ENCODE measurements at places on chromosomes 7 and 10.
A peak's percentile ranks its signal among the peaks of the same experiment; 100 is the strongest.

DNA sequence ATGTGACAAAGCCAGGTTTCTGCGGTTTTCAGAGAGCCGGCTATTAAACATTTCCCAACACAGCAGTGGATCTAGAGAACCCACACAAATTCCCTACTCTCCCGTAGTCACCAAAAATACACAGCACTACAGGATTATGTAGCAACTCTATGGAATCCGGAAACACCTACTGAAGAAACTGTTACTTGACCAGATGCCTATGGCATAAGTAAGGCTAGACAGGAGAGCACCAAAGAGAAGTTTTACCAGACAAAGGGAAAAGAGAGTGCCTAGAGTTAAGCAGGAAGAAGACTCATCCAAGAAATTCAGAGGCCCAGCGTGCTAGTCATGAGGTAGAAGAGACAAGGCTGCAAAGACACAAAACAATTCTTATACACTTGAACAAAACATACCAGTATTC, 321.1 kb downstream of the PARD3 start:
- DNase-seq = no peak

GRCh38 chr10:99431190-99431760, 851 bp upstream of the GOT1 start:
- DNase-seq = peak; percentile 86

- peak; percentile 92 for DNase-seq
Measured at GRCh38 chr7:17298840-17299482, 509 bp downstream of the AHR start.

DNA sequence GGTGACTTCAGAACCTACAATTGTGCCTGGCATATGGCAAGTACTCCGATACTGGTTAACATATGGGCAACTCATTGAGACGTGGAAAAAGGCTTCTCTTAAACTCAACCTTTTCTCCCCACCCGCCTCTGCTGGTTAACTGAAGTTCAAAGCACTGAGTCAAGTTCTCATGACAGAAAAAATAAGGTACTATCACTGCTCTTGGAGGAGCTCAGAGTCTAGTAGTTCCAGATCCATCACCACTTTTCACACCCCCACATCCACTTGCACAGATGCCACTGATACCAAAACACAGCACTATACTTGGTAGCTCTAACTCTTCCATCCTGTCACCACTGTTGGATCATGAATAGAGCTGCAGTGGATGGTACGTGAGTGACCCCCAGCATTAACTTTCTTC, 36.2 kb downstream of the CCDC6 start:
- no peak for DNase-seq

DNA sequence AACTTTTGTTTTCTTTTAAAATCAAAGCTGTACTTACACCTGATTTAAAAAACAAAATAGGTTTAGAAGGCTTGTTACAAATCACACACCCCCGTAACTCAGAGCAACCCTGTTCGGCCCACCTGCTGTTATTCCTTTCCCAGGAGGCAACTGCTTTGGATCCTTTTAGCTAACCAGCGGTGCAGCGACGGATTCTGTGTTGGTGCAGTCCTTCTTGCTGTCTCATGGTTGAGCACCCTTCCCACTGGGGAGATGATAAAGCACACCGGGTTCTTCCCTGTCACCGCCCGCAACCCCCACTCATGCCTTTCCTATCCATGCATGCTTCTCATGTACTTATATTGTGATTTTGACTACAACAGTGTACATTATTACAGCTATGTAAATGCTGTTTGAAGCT, 24.8 kb upstream of the MKI67 start:
- no peak for DNase-seq

DNA sequence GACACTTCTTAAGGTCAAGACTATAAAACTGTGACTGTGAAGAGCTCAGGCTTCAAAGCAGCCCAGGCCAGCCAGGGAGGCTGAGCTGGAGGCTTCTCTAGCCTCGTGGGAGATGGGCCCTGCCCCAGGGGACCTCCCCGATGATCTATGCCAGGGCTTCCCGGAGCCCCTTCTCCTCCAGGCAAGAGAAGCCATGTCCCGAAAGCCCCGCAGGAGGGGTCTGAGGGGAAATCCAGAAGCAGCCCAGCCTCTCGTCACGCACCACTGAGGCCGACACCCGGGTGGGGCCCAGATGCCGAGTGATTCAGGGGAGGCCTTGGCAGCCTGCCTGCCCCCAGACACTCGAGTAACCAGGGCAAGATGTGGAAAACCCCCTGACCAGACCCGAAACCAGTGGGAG, 63.7 kb downstream of the PROSER2 start:
- peak; percentile 63 for DNase-seq

DNA sequence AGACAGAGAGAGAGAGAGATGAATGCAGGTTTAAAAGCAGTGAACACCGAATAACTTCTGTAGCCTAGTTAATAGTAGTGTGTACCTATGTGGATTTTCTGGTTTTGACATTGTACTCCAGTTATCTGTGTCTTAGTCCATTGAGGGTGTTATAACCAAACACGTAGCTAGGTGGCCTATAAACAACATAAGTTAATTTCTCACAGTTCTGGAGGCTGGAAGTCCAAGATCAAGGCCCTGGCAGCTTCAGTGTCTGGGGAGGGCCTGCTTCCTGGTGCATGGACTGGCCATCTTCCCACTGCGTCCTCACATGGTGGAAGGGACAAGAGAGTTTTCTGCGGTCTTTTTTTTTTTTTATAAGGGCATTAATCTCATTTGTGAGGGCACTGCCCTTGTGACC, 23.5 kb downstream of the AOC1 start:
- no peak for DNase-seq
